ENCODE measurements at places on chromosomes 12 and 14. TPM values are rescaled to one million over a fixed set of nuclear protein-coding genes. Genes with fewer than 3 reads are reported as not detected.
A peak's percentile ranks its signal among the peaks of the same experiment; 100 is the strongest.

DNA sequence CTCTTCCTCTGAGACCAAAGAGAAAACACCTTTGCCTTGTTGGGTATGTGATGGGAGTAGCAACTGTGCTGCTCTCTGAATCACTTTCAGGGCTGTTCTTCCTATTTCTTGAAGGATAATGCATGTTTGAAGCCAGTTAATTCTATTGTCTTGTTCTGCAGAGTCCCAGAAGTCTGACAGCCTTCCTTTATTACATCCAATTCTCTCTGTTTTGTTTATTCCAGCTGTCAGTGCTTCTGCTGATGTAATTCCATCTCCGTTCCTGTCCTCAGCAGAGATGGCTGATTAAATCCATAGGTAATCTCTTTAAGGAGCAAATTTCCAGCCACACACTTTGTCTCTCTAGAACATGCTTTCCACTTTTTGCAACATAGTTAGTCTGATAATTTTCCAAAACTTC, 59.7 kb downstream of the MGAT4C start:
- no peak for DNase-seq

- DNase-seq: peak; percentile 73
Measured at GRCh38 chr12:114750917-114751316, 66.9 kb upstream of the TBX3 start.

DNA sequence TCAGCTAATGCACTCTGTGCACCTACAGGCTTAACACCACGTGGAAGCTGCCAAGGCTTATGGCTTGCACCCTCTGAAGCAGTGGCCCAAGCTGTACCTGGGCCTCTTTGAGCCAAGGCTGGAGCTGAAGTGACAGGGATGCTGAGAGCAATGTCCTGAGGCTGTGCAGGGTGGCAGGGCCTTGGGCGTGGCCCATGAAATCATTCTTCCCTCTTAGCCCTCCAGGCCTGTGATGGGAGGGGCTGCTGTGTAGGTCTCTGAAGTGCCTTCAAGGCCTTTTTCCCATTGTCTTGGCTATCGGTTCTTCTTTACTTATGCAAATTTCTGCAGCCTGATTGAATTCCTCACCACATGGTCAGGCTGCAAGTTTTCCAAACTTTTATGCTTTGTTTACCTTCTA, 47.4 kb upstream of the TMTC1 start:
- no peak for DNase-seq

- no peak for DNase-seq
Measured at GRCh38 chr14:34619471-34619870, 10.5 kb downstream of the SNX6 start.

DNA sequence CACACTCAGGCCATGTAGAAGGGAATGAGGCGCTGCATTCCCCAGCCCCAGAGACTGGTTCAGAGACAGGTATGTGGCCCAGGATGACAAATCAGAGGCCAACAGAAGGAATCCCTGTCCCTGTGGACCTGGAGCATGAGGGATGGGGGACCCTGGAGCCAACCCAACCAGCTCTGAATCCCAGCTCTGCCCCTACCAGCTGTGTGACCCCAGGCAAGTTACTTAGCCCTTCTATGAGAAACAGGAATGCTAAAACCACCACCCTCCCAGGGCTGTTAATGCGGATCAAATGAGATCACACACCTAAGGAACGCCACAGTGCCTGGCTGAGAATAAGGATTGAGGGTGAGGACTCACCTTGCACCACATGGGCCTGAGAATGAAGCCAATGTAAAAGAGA, 15.6 kb downstream of the ITPK1 start:
- DNase-seq: no peak

- no peak for DNase-seq
Measured at GRCh38 chr12:65623507-65623906, 200.8 kb upstream of the HMGA2 start.

GRCh38 chr12:89783359-89784060, 74.9 kb upstream of the ATP2B1 start:
- DNase-seq: peak; percentile 67

DNA sequence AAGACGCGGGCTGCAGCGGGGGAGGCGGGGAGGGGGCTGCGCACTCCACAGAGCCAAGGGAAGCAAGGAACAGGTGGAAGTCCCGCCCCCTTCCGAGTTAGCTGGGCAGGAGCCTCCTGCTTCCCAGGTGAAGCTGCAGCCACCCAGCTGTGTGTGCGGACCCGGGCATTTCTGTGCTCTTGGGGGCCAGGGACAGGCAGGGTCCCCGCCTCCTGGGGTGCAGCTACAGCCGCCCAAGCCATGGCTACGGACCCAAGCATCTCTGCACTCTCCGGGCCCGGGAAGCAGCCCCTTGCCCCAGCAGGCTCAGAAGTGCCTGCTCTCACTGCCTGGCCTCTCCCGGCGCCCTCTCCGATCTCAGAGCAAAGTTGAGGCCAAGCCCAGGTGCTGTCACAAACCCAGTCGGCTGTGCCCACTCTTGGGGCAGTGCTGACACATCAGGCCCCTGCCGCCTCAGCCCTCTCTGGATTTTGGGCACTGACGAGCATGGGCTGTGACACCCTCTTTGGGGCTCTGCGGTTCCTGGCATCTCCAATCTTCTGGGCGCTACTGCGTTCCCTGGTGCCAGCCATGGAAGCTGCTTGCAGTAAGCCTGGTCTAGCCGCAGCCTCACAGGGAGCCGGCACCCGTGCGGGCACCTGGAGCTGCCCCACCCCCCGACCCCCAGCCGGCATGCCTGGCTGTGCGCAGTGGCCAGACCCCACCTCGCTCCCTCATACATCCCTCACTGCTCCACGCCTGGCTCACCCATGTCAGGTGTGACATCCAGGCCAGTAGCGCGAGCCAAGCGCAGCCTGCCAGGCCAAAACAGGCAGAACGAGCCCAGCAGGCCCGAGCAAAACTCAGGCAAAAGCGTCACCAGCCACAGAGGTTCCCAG, 8.5 kb upstream of the MGAT4C start:
- peak; percentile 19 for DNase-seq

DNA sequence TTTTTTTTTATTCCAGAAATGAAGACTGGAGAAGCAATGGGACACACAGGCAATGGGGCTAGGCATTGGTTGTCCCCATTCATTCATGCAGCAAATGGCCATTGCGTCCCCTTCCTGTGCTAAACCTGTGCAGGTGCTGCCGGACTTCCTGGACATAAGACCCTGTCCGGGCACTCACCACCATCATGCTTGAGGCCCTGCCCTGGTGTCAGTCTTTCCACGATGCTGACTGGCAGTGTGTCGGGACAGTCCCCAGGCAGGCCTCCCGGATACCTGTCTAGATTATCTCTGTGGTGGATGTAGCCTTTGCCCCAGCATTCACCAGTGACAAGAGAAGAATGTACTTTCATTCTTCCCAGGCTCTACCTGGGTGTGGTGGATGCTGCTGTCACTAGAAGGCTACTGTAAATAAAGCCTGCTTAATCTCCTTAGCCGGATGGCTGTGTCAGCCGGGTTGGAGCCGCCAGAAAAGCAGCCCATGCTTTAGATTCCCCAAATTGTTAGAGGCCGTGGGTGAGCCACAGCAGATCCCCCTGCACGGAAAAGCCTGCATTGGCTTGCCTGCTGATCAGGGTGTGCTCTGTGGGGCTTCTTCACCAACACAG, 94.5 kb upstream of the PARP11 start:
- peak; percentile 88 for DNase-seq

DNA sequence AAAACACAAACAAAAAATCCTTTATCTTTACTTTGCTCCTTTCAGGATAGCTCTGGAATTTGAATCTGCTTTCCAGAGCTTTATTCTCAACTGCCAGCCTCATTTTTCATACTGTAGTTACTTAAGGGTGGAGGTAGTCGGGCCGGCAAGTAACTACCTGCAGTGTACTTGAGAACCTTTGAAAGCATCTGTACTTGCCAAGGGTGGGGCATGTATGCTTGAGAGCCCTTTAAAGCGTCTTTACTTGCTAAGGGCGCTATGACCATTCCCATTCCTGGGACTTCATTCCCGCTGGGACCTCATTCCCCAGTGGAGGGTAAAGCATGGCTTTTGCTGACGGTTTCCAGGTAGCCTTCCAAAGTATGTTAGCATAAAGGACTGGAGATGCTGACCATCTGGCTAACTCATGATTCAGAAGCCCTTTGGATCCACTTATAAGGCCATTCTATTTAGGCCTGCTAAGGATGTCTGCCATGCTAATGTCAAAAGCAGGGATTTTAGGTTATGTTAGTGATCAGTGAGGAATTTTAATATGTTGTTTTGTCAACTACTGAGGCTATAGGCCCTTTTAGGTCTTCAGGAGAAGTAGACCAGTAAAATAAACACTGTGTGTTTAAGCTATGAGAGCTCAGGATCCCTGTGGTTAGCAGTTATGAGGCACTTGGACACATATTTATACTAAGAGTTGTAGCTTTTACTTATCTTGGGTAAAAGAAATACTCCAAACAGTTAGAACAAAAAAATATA, 74.9 kb downstream of the CRADD start:
- no peak for DNase-seq

CORO1C gene
- 269 TPM for total RNA-seq

EGLN3 gene
- total RNA-seq: 121 TPM

TTC9 gene
- 0.96 TPM for total RNA-seq

TAS2R14 gene
- 21.4 TPM for total RNA-seq
